ENCODE measurements at places on chromosomes 4 and X.

DNA sequence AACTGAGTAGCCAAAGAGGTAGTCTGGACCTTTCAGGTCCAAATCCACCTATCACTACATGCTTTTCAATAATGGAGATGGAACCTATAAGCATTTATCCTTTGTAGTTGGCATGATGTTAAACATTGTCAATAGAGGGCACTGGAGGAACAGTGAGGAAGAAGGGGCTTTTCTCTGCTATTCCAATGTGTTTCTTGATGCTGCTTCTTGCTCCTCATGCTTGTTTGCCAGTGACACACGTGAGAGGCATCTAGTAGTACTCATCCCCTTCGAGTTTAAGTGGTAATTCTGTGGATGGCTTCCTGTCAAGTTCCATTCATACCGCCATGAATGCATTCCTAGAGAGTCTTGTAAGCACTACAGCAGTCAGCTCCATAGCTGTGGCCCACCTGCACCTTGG lies 84.0 kb downstream of the NAA11 start:
- DNase-seq = no peak

GRCh38 chrX:132737743-132738142 lies 220.7 kb downstream of the HS6ST2 start:
- no peak for DNase-seq

DNA sequence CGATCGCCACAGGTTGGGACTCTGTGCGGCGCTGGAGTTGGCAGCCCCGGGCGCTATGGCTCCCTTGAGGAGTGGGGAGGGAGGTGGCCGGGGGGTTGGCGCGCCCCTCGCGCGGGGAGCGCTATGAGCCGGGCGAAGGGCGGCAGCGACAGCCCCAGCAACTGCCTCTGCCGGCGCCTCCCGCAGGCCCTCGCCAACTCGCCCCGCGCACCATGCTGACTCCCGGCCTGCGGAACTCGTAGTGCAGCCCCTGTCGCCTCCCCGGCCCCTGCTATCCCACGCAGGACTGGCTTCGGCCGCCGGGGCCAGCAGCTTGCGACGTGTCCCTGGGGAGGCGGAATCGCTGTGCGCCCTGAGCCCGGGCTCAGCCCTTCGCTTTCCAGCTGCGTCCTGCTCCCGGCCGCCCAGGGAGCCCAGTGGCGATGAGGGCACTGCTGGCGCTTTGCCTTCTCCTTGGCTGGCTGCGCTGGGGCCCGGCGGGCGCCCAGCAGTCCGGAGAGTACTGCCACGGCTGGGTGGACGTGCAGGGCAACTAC lies 415 bp downstream of the SHISA3 start:
- no peak for DNase-seq

DNA sequence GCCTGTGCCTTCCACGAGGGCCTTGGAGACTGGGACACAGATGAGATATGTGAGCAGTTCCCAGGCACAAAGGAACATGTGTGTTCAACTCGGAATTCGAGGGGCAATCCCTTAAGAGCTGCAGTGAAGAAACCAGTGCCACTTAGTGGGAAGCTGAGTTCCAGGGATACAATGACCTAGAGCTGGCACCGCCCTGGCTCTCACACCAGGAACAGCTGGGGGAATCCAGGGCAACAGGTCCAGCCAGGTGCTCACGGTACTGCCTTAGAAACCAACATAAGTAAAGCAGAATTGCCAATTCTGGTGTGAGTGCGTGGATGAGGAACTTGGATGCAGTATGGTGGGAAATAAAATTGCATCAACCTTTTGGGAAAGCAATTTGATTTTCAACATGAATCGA lies 122.9 kb downstream of the AFAP1 start:
- DNase-seq = no peak

DNA sequence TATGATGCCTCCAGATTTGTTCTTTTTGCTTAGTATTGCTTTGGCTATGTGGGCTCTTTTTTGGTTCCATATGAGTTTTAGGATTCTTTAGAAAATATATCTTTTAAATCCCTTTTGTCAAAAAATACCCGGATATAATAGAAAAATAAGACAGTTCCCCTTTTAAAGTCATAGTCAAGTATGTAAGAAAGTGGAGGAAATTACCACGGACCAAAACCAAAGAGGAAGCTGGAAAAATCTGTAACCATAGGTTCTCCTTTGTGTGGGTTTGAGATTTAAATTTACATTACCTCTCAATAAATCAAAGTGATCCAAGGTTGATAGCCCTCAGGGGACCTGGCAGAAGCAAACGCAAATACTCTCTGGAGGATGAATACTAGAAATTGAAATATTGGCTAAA lies 58.3 kb upstream of the PACRGL start:
- DNase-seq = no peak

- DNase-seq = no peak
Measured at GRCh38 chr4:93351846-93352245, 476.7 kb upstream of the ATOH1 start.

- no peak for DNase-seq
Measured at GRCh38 chr4:67721770-67722597, 21.0 kb upstream of the UBA6 start.

DNA sequence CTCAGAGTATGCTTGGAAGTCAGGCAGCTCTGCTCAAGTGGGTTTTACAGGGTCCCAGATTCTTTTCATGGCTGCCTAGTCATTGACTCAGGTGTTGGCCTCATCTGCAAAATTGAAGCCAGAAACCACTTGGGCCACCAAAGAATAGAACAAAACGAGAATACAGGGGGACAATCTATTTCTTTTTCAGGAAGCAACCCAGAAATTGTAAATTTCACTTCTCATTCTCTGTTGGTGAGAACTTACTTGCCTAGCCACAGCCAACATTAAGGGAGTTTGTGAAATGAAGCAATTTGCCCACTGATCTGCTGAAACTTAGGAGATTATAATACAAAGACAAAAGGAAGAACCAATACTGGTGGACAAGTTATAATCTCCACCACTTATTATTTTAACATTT lies 8.6 kb upstream of the TKTL2 start:
- DNase-seq = no peak

GRCh38 chr4:169791527-169792156 lies 33.9 kb upstream of the HPF1 start:
- DNase-seq = no peak

- no peak for DNase-seq
Measured at GRCh38 chr4:96035727-96036126, 195.8 kb downstream of the PDHA2 start.

DNA sequence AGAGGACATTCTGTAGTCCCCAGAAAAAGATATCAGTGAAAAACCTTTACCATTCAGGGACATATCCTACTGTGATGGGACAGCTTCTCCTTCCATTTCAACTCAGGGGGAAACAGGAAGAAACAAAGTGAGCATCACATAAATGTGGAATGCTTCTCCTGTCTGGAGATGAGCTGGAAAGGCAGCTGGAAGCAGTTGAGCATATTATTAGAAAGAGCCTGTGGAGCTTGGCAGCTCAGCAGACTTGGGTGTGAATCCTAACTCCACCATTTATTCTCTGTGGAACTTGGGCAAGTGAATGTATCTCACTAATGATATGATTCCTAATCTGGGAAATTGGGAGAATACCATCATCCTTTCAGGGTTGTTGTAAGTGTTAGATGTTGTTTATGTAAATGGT lies 232.1 kb upstream of the F9 start:
- DNase-seq = no peak

DNA sequence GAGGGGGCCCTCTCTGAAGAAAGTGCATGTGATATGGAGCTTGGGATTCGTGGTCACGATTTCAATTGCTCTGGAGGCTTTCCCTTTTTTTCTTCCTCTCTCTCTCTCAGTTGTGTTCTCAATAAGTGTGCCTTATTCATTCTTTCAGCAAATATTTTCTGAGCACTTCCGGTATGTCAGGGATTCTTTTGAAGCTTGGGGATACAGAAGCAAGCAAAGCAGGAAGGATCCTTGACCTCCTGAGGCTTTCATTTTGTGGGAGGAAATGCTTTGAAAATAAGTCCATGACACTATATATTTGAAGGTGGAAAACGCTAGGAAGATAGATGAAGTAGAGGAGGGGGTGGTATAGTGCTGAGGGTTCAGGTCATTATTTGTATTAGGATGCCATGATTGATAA lies 12.6 kb upstream of the GABRE start:
- no peak for DNase-seq

DNA sequence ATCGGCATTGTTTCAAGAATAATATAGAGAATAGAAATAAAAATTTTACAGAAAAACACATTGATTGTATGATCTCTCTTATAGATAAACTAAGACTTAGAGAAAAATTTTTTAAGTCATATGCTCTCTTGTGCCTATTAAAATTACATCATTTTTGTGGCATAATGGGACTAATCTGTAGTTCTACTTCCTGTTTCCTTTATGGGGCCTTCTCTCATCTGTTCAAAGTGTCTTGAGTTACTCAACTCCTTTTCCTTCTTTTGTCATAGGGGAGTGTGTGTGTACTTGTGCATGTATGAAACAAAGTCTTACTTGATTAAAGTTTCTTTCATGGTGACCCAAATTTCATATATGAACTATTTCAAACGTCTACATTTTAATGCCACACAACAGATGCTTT lies 1448.9 kb upstream of the TENM3 start:
- DNase-seq = no peak

DNA sequence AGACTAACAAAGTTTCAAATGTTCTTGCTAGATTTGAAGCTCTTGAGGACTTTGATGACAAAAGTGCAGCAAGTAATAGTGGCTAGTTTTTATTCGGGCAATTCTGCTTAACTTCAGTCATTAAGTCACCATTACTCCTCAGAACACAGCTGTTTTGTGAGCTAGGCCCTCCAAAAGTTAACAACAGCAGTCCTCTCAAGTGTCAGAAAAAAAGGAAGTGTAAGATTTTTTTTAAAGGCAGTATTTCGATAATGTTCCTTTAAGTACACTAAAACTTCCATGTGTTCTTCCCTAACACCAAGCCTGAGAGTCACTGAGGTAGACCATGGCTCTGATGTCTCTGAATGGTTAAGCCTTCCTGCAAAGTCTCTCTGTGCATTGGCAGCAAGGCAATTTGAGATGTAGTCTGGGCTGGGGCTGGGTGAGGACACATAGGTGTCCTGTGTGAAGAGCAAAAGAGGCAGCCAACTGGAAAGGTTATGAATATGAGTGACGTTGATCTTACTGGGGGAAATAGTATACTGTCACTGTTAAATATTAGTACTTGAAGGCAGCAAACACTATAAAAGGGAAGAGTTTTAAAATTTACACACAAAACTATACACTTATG lies 174.0 kb upstream of the MAP3K15 start:
- no peak for DNase-seq

DNA sequence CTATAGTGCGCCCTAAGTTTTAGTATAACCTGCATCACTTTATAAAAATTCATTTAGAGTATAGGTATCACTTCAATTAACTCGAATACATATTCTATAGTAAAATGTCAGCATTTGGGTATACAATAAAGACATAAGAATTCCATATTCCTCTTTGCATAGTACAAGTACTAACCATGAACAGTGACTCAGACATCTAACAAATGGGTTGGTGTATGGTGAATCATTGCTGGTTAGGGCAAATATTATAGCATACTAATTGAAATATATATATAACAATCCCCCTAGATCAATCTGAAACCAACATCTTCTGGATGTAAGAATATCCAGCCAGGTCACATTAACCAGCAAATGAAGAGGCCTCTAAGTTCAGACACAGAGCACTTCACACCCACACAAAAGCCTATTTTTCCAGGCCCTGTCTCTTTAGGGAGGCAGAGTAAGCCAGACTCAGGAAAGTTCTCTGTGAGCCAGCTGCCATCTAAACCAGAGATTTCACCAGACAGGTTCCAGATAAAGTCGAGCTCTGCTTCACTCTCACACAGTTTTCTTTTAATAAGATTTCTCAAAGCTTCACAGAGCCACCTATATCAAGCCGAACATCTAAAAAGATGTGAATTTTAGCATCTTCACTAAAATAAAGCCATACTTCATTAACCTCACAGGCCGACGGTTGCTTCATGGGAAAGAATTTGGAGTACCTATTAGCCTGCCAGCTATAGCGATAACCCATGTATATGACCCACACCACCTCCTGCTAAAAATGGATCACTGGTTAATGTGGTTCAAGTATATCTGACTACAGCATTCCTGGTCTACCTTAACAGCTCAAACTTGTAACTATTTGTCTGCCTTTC lies 200.0 kb upstream of the FTHL17 start:
- DNase-seq = no peak

GRCh38 chr4:184287697-184288255 lies 70.1 kb upstream of the ENPP6 start:
- DNase-seq = no peak

DNA sequence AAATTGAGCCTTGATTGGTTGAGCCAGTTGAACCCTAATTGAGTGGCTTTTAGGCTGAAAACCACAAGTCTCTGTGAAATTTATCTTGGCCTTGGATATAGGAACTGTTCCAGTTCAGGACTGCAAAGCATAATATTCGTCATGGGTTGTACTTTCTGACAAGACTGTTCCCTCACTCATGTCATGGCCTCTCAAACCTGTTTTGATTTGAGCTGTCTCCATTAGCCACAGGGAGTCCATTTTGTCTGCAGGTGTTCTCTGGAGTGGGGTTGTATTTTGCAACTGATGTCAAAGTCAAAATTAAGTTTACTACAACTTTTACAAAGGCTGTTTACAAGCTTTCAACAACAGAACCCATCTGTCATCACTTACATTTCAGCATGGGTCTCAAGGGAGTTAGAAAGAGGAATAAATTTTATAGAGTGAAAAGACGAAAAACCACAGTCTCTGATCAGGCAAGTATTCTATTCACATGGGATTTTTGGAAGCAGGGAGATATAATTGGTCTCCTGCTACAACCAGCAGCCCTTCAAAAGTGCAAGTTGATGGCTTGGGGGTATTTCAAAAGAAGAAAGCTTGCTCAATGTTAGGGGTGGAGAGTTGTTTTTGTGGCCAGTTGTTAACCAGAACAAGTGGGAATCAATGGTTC lies 1716.3 kb downstream of the C4orf33 start:
- no peak for DNase-seq

GRCh38 chrX:147180886-147181285 lies 366.3 kb upstream of the CXorf51A start:
- no peak for DNase-seq
